D721Med (cell line): ENCODE measurements at places on chromosomes 5 and 9.

- DNase-seq: no peak
Observed at GRCh38 chr5:95424526-95424925, 33.4 kb downstream of the FAM81B start.

- no peak for DNase-seq
Observed at GRCh38 chr9:137068539-137069507, 1.5 kb downstream of the SAPCD2 start.

GRCh38 chr5:79595086-79595485 is 17.2 kb upstream of the TENT2 start:
- no peak for DNase-seq

DNA sequence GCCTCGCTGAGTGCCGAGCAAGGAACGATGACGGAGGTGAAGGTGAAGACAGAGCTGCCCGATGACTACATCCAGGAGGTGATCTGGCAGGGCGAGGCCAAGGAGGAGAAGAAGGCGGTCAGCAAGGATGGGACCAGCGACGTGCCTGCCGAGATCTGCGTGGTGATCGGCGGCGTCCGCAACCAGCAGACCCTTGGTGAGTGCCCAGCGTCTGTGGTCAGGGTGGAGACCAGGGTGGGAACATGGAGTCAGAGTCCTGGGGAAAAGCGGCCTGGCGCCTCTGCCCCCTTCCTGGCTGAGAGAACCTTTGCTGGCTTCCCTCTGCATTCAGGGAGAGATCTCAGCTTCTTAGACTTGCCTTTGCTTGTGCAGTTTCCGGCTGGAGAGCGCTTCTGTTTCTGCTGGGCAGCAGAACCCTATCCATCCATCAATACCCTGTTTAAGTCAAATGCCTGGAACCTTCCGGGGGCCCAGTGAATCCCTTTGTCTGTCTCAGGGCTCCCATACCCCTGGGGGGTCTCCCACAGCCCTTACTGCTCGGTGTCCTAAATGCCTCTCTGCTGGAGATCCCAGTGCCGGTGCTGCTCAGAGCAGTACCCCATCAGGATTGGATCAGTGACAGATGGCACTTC is 89.6 kb downstream of the AMBP start:
- no peak for DNase-seq

GRCh38 chr5:108797396-108797795 is 49.7 kb downstream of the FER start:
- no peak for DNase-seq

GRCh38 chr5:103461243-103461642 is 101.3 kb downstream of the NUDT12 start:
- DNase-seq: no peak

DNA sequence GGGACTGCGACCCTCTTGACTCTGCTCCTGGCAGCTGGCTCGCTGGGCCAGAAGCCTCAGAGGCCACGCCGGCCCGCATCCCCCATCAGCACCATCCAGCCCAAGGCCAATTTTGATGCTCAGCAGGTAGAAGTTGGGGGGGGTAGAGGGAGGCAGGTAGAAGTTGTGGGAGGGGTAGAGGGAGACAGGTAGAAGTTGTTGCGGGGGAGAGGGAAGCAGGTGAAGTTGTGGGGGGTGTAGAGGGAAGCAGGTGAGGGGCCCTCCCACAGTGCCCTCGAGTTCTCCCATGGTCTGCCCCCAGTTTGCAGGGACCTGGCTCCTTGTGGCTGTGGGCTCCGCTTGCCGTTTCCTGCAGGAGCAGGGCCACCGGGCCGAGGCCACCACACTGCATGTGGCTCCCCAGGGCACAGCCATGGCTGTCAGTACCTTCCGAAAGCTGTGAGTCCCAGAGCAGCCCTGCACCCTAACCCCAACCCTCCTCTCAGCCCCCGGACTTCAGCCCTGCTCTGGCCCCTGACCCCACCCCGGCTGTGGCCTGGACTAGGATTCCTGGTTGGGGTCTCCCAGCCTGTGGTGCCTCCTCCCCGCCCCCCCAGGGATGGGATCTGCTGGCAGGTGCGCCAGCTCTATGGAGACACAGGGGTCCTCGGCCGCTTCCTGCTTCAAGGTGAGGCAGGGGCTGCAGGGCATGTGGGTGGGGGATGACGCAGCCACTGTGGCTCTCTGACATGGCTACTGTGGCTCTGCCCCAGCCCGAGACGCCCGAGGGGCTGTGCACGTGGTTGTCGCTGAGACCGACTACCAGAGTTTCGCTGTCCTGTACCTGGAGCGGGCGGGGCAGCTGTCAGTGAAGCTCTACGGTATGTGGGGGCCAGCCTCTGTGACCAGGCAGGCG is 537 bp downstream of the C8G start:
- no peak for DNase-seq

DNA sequence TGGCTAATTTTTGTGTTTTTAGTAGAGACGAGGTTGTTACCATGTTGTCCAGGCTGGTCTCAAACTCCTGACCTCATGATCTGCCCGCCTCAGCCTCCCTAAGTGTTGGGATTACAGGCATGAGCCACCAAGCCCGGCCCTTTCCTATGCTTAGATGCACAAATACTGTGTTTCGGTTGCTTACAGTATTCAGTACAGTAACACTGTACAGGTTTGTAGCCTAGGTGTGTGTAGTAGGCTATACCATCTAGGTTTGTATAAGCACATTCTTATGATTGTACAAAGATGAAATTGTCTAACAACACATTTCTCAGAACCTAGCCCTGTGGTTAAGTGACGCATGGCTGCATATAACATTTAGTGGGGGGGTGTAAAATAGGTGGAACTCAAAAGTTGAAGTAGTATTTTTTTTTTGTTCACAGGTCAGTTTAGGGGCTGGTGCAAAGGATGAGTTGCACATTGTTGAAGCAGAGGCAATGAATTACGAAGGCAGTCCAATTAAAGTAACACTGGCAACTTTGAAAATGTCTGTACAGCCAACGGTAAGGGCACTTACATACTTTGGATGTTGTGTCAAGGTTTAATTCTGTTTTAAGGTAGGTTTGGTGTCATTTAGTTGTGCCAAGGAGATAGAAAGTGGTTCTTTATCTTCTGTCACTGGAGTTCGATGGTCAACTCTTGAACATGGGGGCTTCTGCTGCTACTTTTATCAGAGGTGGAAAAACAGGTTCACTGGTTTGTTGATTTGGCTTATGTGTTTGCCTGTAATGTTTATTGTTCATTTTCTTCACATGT is 3.4 kb downstream of the NPM1 start:
- DNase-seq: no peak

DNA sequence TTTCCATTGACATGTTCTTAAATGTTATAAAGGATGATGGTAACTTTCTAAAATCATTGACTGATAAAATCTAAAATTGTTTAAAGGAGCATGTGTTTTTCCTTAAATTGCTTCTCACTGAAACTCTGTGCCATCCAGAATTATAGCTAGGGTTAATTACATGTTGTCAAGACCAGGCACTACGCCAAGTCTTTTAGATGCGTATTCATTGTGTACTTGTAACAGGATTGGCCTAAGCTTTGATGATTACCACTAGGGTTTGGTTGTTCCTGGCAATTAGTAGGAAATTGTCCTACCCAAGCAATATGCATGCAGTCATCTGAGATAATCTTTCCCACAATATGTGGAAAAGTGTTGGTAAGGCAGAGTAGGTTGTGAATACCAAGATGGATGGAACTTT is 43.8 kb downstream of the PRKACG start:
- DNase-seq: no peak

GRCh38 chr5:122311961-122312590 is at the start of gene SNCAIP:
Gene SNCAIP (plus strand): TSS chr5:122312237. CDS start chr5:122391135, 78,898 bp downstream.
- DNase-seq: no peak

GRCh38 chr5:1105350-1106265 is 6.3 kb downstream of the SLC12A7 start:
- no peak for DNase-seq

GRCh38 chr9:12813533-12813932 is 38.7 kb downstream of the LURAP1L start:
- DNase-seq: no peak

DNA sequence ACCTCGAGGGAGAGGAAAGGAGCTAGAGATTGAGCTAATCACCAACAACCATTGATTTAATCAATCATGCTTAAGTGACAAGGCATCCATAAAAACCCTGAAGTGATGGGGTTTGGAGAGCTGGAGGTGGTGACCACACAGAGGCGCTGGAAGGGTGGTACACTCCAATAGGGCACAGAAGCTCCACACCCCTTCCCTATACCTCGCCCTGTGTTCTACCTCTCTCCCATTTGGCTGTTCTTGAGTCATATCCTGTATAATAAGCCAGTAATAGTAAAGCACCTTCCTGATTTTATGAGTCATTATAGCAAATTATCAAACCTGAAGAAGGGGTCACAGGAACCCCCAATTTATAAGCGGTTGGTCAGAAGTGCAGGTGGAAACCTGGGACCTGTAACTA is 18.3 kb downstream of the ACTL7B start:
- DNase-seq: no peak

GRCh38 chr5:160133918-160134304 is 14.7 kb upstream of the PWWP2A start:
- no peak for DNase-seq

GRCh38 chr5:56328753-56329560 is 95.8 kb upstream of the ANKRD55 start:
- no peak for DNase-seq
